ENCODE measurements at places on chromosomes 4 and X.

- DNase-seq: no peak
These were observed 1361.9 kb upstream of the ADGRL3 start for GRCh38 chr4:59838236-59838635.

DNA sequence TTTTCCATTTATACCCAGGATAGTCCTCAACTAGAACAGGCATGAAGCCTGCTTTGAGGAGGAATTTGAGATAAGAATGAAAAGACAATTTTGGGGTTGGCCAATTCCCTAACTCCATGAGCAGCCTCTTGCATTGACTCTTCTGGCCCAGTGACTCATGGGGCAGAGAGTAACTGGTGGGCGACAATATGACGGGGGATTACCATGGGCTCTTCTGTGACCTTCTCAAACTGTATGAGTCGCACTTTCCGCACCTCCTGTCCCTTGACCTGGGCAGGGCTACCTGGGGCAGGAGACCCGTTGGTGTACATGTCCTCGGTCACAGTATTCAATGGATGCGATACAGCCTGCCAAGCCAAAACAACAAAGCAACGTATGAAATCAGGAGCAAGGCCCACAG lies 13.3 kb downstream of the MPP1 start:
- DNase-seq: no peak

DNA sequence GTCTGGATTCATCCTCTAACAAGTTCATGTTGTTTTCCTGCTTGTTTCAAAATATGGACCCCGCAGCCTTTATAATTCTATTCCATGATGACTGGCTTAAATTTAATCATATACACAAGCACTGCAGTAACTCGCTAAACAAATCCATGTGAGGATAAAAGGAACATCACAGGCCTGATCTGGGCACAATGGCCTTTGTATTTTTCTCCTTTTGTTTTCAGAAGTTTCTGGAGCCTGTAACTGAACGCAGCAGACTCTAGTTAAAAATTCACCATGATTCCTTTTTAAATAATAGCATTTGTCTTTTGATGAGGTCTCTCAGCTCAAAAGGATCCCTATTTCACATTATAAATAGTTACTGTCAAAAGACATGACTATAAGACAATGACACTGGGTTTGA lies 30.2 kb upstream of the TMEM184C start:
- DNase-seq: no peak

DNA sequence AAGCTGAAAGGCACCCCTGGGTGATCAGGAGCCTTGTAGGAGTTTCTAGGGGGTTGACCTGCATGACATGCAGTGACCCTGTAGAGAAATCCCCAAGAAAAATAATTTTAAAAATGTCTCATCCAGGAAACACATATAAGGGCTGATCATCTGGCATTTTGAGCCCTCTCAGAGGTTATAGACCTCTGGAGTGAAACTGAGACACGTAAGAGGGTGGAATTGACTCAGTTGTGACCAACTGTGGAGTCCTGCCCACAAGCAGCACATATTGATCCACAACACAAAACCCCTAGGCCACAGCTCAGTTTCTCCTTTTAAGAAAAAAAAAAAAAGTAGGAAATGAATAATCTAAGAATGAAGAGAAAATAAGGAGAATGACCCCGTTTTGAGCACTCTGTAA lies 32.5 kb upstream of the MTMR8 start:
- no peak for DNase-seq

DNA sequence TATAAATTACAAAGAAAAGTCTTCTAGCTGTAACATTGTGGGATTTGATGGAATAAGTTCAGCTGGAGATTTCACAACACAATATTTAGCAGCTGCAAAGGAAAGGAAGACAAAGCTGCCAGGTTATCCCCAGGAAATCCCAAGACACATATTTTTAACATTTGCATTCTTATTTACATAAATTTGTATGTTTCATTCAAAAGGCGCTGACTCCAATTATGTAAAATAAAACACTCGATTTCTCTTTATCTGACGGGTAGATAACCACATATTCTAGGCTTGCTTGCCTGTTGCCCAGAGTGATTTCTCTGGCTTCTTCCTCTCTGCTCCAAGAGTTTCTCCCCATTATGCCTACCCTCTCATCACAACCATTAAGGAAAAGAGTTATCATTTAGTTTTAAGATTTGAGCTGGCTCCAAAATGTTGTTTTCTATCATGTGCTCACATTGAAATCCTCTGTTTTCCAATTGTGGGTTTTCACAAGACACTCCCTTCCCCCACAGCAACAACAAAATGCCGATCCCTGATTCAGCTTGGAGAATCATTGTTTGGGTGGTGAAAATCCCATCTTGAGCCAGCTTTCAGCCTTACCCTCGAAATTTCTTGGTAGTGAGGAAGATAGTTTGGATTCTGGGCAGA lies 128.2 kb upstream of the RASGEF1B start:
- no peak for DNase-seq

DNA sequence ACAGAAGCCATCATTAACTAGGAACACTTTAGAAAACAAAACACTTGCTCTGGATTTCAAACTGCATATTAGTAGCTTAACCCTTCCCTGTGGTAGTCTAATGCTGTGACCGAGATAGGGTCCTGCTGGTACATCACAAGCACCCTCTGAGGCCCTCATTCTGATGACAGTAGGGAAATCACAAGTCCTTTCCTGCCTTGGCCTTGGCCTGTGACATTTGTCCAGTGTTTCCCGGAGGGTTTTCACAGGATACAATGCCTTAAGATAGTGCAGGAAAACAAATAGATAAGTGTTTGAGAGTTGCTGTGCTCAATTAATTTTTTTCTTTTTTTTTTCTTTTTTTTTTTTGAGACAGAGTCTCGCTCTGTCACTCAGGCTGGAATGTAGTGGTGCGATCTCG lies 29.0 kb downstream of the SYAP1 start:
- no peak for DNase-seq

GRCh38 chr4:82906469-82906868 lies 5.9 kb downstream of the THAP9 start:
- DNase-seq: no peak

DNA sequence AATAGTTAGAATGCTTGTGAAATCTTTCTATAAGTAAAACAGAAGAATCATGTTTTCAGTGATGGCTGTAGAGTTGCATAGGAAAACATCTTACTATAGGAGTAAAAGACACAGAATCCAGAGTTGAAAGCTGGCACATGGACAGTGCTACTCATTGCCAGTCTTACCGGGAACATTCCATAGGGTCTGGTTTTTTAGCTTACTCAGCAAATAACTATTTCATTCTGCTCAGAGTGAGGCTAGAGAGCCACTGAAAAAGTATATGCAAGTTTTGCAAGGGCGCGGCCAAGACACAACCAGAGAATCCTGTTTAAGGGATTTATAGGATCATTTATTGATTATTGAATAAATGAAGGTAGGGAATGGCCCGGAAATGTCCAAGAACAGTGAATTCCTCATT lies 60.3 kb downstream of the MTHFD2L start:
- DNase-seq: no peak

DNA sequence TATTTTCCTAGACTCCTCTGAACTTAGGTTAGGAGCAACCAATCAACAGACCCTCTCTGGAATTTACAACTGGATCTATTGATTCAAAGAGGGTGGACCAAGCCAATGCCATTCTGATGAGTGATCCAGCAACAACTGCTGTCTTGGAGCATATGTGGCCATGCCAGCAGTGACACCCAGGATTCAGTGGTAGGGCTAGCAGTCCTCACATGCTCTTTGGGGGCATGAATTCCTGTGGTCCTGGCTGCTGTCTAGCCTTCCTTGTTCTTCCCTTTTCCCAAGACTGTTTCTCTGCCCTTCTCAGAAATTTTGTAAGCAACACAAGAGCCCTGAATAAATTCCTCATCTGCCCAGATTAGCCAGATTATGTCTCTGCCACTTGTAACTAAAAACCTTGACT lies 61.5 kb upstream of the GATB start:
- no peak for DNase-seq

DNA sequence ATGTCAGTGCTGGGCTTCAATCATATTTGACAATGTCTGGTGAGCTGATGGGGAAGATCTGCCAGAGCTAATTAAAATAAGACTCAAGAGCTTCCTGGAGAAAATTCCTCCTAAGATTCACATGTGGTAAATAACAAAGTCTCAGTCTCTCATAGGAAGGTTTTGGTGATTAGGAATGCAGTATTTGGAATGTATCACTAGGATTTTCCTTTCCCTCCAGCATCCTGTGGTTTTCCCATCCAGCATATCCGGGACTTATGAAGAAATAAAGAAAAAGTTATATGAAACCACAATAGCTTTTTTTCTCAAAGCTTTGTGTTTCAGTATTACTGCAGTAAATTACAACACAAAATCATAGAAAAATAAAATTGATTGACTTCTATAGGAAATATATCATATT lies 1597.1 kb downstream of the ADGRL3 start:
- no peak for DNase-seq

DNA sequence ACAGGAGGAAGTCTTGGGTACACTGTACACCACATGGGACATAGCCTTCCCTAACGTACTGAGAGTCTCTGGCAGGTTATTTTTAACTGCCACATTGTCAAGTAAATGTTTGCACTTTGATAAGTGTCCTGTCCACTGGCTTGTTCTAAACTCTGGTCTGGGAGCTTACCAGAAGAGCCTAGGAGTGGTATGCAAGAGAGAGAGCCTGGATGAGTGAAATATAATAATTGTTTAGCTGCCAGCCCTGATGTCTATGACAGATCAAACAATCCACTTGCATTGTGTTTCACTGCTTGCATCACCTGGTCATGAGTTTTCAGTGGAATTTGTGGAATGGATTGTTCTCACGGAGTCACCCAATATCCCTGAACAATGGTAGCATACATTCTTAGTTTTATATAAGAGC lies 91.6 kb downstream of the SHROOM3 start:
- DNase-seq: no peak

GRCh38 chr4:35836596-35836995 lies 407.7 kb downstream of the ARAP2 start:
- DNase-seq: no peak

DNA sequence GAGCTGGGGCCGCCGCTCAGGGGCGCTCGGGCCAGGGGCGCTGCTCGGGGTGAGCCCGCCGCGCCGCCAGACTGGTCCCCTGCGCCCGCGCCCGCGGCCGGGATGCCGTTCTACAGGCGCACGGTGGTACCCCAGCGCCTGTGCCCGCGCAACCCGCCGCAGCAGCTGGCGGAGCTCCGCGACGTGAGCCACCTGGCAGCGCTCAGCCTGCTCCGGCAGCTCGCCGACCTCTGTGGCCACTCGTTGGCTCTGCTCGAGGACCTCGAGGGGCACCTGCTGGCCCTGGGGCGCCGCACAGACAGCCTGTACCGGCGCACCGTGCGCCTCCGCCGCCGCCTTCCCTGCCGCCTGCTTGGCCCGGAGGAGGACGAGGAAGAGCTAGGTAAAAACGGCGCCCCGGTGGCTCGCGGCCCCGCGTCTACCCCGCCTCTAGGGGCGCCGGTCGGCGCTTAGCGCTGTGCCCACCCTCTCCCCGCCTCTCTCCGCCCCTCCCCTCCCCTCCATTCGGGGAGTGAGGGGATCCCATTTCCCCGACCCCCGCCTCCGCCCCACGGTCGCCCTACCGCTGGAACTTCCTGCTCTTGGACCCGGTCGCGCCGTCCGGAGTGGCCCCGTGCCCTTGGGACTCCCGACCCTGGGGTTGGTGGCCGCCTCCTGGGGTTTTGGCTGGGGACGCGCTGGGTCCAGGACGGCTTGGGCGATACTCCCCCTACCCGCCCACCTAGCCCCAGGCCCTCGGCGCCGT lies 513 bp downstream of the NHSL2 start:
- DNase-seq: no peak

GRCh38 chrX:50700921-50701320 lies 113.1 kb downstream of the SHROOM4 start:
- DNase-seq: no peak

DNA sequence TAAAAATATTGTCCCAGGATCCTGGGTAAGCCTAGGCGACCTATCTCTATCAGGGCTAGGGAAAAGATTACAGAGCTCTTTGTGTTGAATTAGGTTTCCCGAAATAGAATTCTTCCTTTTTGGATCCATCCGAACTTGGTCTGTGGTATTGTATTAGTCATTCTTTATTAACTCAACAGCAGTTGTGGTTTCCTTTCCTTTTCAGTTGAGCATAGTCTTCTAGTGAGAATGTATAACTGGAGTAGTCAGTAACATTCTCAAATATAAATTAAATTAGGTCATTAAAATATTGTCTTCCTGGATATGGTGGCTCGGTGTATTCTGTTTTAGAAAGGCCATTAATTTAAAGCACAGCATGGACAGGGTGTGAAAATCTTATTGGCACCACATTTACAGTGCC lies 520.4 kb downstream of the NLGN4X start:
- no peak for DNase-seq

GRCh38 chr4:123589301-123589700 lies 192.7 kb downstream of the SPRY1 start:
- DNase-seq: no peak

DNA sequence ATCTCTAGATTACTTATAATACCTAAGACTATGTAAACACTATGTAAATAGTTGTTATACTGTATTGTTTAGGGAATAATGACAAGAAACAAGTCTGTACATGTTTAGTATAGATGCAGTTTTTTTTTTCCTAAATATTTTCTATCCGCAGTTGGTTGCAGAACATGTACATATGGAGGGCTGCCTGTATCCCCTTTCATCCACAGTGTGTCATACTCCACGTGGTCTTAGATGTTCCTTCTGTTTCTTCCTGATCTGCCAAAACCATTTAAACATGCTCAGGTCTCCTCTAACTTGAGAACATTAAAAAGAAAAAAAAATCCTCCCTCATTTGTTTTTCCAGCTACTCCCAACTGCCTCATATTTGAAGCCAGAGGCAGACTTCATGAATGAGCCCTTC lies 14.0 kb downstream of the OCIAD1 start:
- no peak for DNase-seq

DNA sequence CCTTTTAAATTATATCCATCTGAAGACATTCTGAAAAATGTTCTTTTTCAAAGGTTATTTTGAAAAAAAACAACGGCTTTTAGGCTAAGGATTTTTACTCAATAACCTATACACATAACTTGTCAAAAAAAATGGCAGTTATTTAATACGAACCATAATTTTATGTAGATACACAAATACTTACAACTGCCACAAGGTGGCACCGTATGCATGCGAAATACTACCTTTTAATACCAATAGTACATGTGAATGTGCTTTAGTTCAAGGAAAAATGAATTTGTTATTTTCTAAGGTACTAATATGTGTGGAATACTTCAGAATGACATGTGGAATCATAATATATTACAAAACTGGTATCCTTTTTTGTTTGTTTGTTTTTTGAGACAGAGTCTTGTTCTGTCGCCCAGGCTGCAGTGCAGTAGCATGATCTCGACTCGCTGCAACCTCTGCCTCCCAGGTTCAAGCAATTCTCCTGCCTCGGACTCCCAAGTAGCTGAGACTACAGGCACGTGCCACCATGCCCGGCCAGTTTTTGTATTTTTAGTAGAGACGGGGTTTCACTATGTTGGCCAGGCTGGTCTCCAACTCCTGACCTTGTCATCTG lies 4.6 kb upstream of the MAD2L1 start:
- no peak for DNase-seq

GRCh38 chr4:6608758-6609414 lies 31.6 kb upstream of the MRFAP1 start:
- DNase-seq: no peak

GRCh38 chr4:62168681-62169080 lies 968.6 kb downstream of the ADGRL3 start:
- no peak for DNase-seq

GRCh38 chr4:98203332-98204235 lies 57.6 kb upstream of the RAP1GDS1 start:
- no peak for DNase-seq

GRCh38 chr4:8870647-8871416 lies 807 bp downstream of the HMX1 start:
- DNase-seq: no peak

Measured in stimulated activated CD8-positive, alpha-beta memory T cell treated with anti-CD3 and anti-CD28 coated beads, Interleukin-4, amount 100 ng/mL, for 1 hour (primary cell).